ENCODE measurements at places on chromosomes 2 and 18.

DNA sequence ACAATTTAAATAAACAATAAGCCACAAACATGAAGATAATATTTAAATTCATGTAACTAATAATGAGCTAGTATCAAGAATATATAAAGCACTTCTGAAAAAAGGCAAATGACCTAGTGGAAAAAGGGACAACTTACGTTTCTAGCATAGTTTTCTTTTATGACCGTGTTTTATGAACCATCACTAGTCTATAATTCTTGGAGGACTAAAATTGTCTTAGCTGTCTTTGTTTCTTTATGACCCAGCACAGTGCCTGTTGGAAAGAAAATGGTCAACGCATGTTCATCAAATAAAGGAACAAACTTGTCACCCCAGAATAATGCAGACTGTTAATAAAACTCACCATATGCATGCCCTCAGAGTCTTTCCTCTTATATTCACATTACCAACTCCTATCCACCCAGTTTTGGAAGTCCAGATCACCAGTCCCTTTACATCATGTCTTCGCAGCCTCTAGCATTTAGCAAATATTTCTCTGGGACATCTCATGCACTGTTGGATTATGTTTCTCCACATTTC is 57.4 kb upstream of the GRB14 start:
- DNase-seq, result no peak

- no peak for DNase-seq
These were observed 15.3 kb downstream of the STON1 start for GRCh38 chr2:48545244-48545643.

GRCh38 chr18:79962311-79962710 is 2.1 kb upstream of the HSBP1L1 start:
- DNase-seq, result no peak

DNA sequence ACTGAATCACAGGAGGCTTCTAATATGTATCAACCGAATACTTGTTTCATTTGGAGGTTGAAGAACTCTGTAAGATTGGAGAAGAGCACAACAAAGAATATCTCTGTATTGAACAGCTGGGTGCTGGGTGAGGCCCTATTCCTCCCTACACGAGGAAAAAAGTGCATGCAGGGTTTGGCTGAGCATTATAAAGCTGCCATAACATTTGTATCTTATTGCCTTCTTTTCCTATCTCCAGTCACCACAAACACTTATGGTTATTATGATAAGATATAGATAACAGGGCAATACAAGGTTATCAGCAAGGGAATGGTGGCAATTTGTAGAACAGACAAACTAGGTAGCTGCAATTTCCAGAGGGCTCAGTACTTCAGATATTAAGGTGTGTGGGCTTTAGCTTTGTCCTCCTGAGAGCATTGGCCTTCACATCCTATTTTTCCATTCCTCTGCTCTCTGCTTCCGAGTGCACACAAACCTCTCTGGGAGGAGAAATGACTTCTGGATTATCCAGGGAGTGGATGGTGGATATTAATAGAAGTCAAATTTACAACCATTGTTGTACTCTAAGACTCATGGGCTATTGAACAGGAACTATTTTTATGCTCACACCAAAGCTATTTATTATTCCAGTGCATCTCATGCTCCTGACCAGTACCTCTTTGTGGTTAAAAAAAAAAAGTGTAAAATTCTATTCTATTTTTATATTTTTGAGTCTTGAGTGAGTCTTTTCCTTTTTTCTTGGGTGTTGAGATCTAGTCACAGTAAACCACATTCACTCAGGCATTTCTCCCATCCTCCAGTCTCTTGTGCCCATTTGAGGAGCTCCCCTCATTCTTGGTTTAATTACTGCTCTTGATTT is 248.4 kb downstream of the ETAA1 start:
- DNase-seq, result no peak

DNA sequence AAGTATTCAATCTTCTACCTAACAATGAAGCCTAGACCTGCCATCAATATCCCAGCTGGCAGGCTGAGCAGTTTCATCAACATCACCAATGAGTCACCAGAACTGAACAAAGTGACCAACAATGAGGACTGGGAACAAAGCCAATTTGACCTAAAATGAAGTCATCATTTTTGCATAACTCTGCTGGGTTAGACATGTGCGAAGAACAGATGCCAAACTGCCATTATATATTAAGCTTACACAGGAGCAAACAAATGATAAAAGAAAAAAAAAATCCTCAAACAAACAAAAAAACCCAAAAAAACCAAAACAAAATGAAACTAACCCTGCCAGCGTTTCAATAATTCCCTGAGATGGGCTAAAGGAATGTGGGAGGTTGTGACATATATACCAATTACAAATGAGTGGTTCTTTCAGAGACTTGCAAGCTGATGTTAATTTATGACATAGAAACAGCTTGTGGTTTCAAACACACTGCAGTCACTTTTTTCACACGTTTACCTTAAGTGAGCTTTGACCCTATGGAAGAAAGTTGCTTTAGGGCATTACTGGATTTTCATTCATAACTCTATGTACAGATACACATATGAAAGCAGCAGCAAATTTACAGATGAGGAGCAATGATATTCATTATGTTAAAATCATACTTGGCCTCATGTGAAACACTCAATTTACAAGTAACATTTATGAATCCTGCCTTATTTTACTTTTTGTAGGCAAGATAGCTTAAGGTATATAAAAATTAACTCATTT is 56.9 kb upstream of the CCDC141 start:
- DNase-seq, result no peak

- DNase-seq, result no peak
These were observed 263.2 kb downstream of the IRS1 start for GRCh38 chr2:226536410-226536809.

DNA sequence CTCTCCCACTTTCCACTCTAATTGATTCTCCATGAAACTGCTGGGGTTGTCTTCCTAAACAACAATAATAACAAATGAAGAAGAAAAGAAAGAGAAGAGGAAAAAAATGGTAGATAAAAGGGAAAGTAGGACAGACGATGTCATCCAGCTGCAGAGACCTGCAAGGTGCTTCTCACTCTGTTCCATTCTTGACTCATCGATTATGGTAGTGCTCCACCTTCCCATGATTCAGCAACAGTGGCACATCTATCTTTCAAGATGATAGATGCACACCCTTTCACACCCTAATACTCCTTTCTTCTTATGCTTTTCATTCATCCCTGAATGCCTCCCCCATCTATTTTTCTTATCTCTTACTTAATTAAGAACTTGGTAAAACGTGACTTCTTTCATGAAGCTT is 610.2 kb downstream of the NR4A2 start:
- DNase-seq, result no peak

- DNase-seq, result no peak
These were observed 51.3 kb upstream of the SLC1A4 start for GRCh38 chr2:64937687-64938491.
